ENCODE measurements at places on chromosomes 7 and 10.

DNA sequence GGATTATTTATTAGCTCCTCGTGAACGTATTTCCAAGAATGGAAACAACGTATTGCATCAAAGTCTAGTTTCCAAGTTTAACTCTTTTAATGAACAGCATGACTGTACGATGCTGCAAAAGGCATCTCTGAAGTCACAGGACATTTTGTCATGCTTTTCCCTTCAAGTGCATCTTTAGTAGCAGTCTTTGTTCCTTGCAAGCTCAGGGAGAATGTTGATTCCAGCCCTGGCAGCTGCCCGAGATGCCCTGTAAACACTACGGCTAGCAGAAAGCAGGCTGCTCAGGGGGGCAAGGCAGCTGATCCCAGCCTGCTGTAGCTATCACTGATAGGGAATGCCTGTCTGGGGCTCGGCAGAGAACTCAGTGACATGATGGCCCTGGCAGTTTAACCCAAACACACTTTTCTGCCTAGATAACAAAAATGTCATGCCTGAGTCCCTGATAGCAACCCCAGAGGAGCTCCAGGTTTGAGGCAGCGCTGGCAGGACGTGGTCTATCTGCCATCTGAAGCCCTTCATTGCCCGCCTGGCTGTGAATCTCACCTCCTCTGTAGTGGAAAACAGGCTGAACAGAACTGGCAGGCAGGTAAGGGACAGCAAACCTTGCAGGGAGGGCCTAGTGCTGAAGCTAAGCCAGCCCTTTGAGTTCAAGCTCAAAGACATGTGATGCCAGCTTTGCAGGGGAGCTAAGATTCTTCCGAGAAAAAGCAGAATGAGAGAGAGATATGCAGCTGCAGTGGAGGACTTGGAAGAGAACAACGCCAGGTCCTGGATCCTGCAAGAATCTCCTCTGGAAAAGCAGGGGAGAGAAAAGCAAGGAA lies 264.6 kb downstream of the SNX10 start:
- DNase-seq: no peak

DNA sequence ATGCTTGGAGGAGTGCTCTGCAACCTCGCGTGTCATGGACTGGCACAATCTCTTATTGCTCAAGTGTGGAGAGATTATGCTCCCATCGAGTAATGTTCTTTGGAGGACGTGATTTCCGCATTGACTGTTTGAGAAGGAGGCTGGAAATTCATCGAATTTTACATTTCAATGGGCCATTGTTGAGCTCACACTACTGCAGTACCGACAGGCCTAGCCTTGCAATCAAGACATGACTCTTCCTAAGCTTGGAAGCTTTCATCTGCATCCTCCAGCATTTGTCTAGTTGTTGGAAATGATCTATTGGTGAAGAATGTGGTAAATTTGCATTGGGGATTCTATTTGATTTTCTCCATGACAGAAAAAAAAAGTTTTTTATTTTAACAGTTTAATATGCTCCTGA lies 156.8 kb downstream of the FZD1 start:
- DNase-seq: no peak

DNA sequence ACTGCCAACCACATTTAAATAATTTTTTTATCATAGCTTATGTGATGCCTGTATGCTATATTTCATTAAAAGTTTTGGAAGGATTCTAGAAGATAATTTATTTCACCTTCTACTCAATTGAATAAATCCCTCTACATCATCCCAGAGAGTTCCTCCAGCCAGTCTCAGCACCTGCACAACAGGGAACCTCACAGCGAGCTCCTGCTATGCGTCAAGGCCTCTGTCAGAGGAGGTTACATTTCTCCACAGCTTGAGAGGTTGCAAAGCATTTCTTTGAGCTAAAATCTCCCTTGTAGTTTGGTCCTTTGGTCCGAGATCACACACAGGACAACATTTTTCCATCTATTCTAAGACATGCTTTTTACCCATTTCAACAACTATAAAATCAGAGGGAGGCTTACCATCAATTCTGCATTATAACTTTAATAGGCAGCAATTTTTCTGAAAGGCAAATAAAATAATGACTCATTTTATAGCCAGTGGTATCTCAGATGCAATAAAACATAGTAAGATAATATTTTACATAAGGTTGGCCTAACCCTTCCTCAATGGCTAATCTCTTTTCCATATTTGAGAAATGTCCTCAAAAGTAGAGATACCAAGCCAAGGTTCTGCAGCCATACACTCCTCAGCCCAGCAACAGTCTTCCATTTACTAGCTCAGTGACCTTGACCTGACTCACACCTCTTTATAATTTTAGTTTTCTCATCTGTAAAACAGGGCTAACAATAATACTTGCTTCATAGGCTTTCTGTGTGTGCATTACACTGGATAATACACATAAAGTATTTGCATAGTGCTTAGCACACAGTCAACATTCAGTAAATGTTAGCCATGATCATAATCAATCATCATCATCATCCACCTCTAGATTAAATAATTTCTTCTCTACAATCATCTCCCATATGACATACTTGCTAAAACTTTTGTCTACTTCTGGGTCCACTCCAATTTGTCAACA lies 68.8 kb downstream of the DOCK4 start:
- no peak for DNase-seq

- no peak for DNase-seq
These were observed 101.2 kb downstream of the MKX start for GRCh38 chr10:27644307-27644939.

GRCh38 chr7:22016507-22016906 lies 70.8 kb upstream of the CDCA7L start:
- DNase-seq: no peak

DNA sequence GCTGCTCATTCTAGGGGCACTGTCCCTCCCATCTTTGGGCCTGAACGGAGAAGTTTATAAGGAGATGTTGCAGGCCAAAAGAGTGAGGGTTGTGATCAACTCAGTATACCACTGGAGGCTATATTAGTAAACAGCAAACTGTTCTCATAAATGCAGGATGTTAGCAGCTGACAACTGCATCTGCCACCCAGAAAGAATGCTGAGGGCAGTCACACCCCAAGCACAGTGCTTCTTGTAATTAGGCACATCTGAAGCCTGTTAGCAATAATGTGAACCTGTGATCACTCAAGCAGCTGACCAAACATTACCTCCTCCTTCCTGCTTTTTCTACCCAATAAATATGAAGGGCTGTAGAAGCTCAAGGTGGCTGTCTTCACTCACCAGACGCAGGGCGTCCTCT lies 38.4 kb upstream of the ZNF138 start:
- no peak for DNase-seq

DNA sequence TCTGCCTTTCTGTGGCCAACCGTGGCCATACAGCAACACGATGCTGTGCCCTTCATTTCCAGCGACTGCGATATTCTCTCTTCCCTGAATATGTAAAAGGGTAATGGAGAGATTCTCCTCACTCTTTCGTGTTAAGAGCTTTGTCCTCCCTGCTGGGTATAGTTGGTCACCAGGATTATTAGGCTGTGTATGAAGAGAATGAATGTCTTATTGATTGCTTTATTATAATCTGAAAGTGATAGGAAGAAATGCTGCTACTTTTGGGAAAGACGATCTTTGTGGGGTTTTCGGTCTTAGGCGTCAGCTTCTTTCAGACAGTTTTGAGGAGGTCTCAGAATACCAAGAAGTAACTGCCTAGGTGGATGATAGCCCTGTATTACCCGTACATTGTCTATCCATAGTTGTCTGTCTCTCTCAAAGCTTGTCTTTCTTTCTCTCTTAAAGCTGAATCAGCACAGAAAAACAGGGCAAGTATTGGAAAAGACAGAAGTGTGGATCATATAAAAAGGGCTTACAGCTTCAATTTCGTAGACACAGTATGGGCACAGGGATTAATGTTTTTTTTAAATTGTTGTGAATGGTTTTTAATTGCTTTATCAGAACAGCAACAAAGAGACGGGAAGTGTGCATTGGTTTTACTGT lies 1.2 kb downstream of the AHCYL2 start:
- no peak for DNase-seq

- DNase-seq: no peak
These were observed 11.8 kb downstream of the HTRA1 start for GRCh38 chr10:122473116-122473515.

DNA sequence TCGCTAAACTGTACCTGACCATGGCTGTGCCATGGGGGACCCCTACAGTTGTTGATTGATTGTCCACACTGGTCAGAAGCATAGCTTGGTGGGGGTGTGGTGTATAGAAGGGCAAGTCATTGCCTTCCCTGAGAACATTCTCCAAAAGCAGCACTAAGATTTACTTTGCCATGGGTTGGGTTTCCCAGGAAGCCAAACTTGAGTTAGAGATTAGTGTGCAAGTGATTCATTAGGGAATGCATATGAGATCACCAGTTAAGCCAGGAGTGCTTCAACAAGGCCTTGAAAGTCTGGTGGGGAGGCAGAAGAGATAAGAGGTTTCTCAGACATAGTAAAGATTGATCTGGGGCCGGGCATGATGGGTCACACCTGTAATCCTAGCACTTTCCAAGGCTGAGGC lies 21.4 kb upstream of the TPST1 start:
- no peak for DNase-seq

DNA sequence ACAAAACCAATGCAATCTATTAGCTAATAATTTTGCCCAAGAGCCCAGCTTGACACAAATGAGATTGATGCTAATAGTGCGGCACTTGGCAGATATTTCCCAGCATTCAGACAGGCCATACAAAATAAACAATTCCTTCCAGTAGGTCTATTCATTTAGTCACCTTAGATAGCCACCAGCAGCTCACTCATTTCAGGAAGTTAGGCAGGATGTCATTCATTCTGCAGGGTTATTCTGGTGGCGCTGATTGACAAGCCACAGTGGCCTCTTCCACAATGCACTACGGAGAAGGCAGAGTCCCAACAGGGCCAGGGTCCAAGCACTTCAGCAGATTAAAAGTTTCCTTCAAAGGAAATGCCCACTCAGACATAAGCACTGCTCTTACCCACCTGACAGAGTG lies 55.8 kb downstream of the PIK3AP1 start:
- no peak for DNase-seq

DNA sequence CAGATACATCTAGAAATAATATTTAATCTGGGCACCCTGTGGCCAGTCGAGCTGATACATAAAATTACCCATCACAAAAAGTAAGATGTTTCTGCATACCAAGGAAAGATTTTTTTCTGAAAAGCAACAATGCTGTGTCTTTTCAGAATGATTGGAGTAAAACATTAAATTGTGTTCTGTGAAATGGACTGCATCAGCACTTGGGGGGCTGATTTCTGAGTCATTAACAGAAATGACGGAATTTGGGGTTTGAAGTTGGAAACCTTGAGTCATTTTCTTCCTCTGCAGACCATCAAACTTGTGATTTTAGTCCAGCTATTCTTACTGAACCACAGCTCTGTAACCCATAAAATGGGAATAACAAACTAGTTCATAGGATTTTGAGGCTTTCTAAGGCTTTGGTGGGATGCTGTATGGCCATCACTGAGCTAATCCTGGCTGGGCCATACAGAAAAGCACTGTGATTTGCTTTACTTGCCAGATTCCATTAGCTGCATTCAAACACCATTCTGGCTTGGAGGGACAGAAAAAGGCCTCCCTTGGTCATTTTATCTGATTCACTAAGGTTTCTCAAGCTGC lies 739.4 kb upstream of the IGFBP3 start:
- DNase-seq: no peak

Measured in stimulated activated CD8-positive, alpha-beta memory T cell treated with anti-CD3 and anti-CD28 coated beads, Interleukin-4, amount 100 ng/mL, for 24 hours (primary cell).